ENCODE measurements at places on chromosomes 11 and 22. TPM values are rescaled to one million over a fixed set of nuclear protein-coding genes. Genes with fewer than 3 reads are reported as not detected.

The P2RY6 gene
- total RNA-seq: 0.20 TPM

The SLC5A12 gene
- 0.97 TPM for total RNA-seq

DNA sequence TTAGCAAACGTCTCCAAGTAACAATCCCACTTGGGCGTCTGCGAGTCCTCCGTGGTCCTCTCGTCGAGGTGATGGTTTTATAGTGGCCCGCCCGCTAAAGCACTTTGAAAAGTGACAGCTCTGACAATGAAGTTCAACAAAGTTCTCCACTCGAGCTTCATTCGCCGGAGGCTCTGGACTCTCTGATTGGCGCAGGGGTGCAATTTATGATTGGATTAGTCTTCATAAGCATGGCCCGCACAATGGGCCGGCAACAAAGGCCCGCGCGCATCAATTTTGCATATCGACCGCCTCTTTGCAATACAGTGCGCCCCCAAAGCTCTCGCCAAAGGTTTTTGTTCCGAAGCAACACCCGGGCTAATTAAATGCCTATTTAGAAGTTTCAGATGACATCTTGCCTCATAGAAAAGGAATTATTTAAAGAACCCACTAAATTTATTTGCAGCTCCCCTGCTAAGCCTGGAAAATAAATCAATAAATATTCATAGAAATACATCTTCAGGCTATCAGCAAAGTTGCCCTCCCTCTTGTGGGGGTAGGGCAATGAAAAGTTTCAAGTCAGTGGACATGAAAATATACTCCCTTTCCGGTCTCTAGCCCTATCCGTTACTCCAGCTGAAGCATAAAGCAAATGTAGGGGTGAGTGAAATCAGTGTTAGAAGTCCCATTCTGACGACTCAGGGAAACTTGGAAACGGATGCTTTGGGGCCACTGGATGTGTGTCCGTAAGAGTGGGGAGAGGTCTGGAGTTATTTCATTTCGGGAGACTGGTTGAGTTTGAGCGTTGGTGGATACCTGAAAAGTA lies at the start of gene DBX1:
DBX1 (minus strand) TSS at position 51 of the 805 bp plus-strand sequence. CDS start 151 bp downstream, outside the sequence.
- H3K4me1 ChIP-seq: peaks cover 43% of the 10 kb centered on the region
- DNase-seq: no peak
- H3K36me3 ChIP-seq: peaks cover 11% of the 10 kb centered on the region

The TPH1 gene
- 0.99 TPM for total RNA-seq

DNA sequence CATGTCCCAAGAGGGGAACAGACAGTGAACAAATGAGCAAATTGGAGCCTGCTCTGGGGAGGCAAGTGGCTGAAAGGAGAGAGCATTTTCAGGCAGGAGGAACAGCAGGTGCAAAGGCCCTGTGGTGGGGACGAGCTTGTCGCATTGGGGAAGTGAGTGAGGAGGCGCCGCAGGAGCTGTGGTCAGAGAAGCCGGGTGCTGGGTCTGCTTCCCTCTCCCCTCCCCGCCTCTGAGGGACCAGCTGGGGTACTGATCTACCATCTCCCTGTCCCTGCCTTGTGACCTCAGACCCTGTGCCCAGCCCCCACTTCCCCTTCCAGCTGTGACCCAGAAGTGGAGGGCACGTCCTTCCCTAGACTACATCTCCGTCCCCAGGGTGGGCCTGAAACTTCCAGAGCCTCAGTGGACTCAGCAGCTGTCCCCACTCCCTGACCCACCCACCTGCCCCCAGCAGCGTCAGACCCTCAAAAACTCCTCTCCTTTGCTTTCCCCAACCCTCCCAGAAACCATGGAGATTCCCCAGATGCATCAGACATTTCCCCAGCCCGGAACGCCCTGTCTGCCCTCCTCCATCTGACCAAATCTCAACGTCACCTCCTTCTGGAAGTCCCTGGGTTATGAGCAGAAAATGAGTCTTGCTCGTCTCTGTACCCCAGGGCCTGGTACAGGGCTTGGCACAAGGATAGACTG lies 19.7 kb upstream of the PDGFB start:
- H3K36me3 ChIP-seq: no peaks in the 10 kb centered on the region
- peaks cover 8% of the 10 kb centered on the region for H3K4me1 ChIP-seq
- H3K4me3 ChIP-seq: no peak overlapping the region
- H3K27me3 ChIP-seq: no peaks in the 10 kb centered on the region
- DNase-seq: no peak

GRCh38 chr11:31060880-31061279 lies 308.7 kb downstream of the DCDC1 start:
- DNase-seq: no peak
- peaks cover 7% of the 10 kb centered on the region for H3K4me1 ChIP-seq
- H3K36me3 ChIP-seq: no peaks in the 10 kb centered on the region
- no peak overlapping the region for H3K27ac ChIP-seq
- H3K27me3 ChIP-seq: peaks cover 8% of the 10 kb centered on the region
- no peak overlapping the region for H3K4me3 ChIP-seq

- DNase-seq: no peak
- no peaks in the 10 kb centered on the region for H3K36me3 ChIP-seq
- H3K27me3 ChIP-seq: peaks cover 4% of the 10 kb centered on the region
- no peaks in the 10 kb centered on the region for H3K4me1 ChIP-seq
- no peak overlapping the region for H3K27ac ChIP-seq
Measured at GRCh38 chr11:127395034-127395433, 394.5 kb upstream of the KIRREL3 start.

- H3K36me3 ChIP-seq: peaks cover 2% of the 10 kb centered on the region
- H3K27ac ChIP-seq: no peak overlapping the region
- DNase-seq: no peak
- H3K27me3 ChIP-seq: no peaks in the 10 kb centered on the region
- H3K4me3 ChIP-seq: no peak overlapping the region
Measured at GRCh38 chr11:87316491-87316890, 278.8 kb downstream of the TMEM135 start.

GRCh38 chr22:42269432-42270175 lies 849 bp downstream of the TCF20 start:
- peaks cover 12% of the 10 kb centered on the region for H3K4me1 ChIP-seq
- H3K27ac ChIP-seq: peak overlapping the region; percentile 27
- no peak for DNase-seq
- H3K36me3 ChIP-seq: no peaks in the 10 kb centered on the region
- H3K27me3 ChIP-seq: no peaks in the 10 kb centered on the region
- peak overlapping the region; percentile 77 for H3K4me3 ChIP-seq

- no peak within 1 kb of the TSS for H3K4me3 ChIP-seq
- peaks cover 26% of the 10 kb centered on the region for H3K27me3 ChIP-seq
- no peaks in the 10 kb centered on the region for H3K4me1 ChIP-seq
- DNase-seq: no peak
- H3K36me3 ChIP-seq: no peaks in the 10 kb centered on the region
Measured at GRCh38 chr11:60378354-60378753, at the start of gene MS4A7. MS4A7 (plus strand) TSS chr11:60378532; CDS start chr11:60383142, 4,610 bp downstream.

The PRG3 gene
- total RNA-seq: not detected

DNA sequence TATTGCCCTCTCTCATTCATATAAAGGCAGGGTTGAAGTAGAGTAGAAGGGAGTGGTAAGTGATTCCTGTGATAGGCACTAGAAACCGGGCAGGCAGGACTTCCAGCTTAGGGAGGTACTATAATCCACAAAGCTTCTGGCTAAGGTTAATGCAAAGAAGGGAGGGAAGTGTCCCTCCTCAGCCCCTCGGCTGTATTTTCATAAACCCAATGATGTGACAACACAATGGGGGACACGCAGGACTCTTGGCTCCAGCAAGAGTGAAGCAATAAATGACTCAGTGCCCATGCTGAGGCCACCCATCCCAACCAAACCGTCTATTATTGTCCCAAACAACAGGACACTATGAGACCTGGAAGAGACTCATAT lies 90.7 kb downstream of the ETS1 start:
- DNase-seq: no peak
- H3K4me1 ChIP-seq: peaks cover 95% of the 10 kb centered on the region
- peaks cover 8% of the 10 kb centered on the region for H3K36me3 ChIP-seq
- H3K27ac ChIP-seq: peak overlapping the region; percentile 99
- H3K4me3 ChIP-seq: peak overlapping the region; percentile 14
- no peaks in the 10 kb centered on the region for H3K27me3 ChIP-seq

DNA sequence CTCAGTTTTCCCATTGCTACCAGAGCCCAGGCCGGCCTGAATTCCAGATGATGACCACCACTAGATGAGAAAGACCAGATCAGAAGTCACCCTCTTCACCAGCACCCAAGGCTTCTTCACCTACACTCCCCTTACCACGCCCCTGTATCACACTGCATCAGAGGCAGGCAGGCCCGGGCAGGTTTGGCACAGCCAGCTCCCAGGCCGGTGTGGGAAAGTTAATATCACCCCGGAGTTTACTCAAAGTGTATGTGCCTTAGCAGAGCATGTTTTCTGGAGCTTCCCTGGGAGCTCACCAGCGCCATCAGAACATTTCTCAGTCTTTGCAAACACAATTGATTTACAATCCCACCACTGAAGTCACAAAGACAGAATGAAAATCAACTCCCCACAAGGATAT lies 47.5 kb upstream of the POU2AF1 start:
- no peak for DNase-seq
- no peaks in the 10 kb centered on the region for H3K36me3 ChIP-seq
- no peak overlapping the region for H3K27ac ChIP-seq
- H3K27me3 ChIP-seq: peaks cover 27% of the 10 kb centered on the region

- H3K4me1 ChIP-seq: peaks cover 2% of the 10 kb centered on the region
- no peak overlapping the region for H3K27ac ChIP-seq
- peaks cover 4% of the 10 kb centered on the region for H3K36me3 ChIP-seq
- no peaks in the 10 kb centered on the region for H3K27me3 ChIP-seq
- no peak overlapping the region for H3K4me3 ChIP-seq
Measured at GRCh38 chr11:10181811-10182210, 112.2 kb downstream of the SBF2 start.

DNA sequence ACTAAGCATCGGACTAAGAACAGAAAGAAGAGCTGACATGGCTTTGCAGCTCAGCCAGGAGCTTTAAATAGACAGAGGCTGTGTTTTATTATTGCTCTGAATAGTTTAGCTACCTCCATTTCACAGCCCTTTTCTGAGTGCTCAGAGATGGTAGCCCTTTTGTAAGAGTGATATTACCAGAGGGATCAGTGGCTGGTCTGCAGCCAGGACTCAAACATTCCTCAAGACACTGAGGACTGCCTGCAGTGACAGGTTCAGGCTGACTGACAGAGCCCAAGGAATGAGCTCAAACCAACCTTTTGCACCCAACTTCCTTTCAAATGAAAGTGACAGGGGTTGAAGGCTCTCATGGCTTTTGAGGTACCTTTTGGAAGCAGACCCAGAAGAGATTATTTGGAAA lies 189.0 kb downstream of the DDX10 start:
- H3K36me3 ChIP-seq: peaks cover 2% of the 10 kb centered on the region
- peaks cover 40% of the 10 kb centered on the region for H3K4me1 ChIP-seq
- no peak for DNase-seq
- H3K27me3 ChIP-seq: no peaks in the 10 kb centered on the region
- peak overlapping the region; percentile 80 for H3K27ac ChIP-seq

DNA sequence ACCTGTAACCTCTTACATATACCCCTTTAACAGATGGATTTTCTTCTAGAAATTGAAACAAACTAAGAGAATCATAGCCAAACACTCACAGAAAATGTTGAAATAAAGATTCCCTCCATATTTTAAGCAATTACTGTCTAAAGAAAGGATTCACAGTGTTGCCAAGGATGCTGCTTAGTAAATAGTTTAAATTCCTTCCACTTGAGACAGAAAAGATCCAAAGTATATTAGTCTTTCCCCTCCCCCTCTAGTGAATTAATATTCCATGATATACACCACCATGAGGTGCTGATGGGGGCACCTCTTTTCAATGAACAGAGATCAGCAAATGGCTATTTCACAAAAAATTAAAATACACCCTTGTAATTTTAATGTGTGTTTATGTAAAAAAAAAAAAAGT lies 186.8 kb downstream of the SOX6 start:
- peaks cover 33% of the 10 kb centered on the region for H3K4me1 ChIP-seq
- H3K36me3 ChIP-seq: no peaks in the 10 kb centered on the region
- no peaks in the 10 kb centered on the region for H3K27me3 ChIP-seq
- no peak overlapping the region for H3K4me3 ChIP-seq
- no peak for DNase-seq
- H3K27ac ChIP-seq: peak overlapping the region; percentile 4

- DNase-seq: no peak
- H3K36me3 ChIP-seq: peaks cover 5% of the 10 kb centered on the region
- no peaks in the 10 kb centered on the region for H3K27me3 ChIP-seq
- peaks cover 28% of the 10 kb centered on the region for H3K4me1 ChIP-seq
- H3K27ac ChIP-seq: no peak overlapping the region
Measured at GRCh38 chr22:26565181-26565580, 24.8 kb downstream of the TPST2 start.

DNA sequence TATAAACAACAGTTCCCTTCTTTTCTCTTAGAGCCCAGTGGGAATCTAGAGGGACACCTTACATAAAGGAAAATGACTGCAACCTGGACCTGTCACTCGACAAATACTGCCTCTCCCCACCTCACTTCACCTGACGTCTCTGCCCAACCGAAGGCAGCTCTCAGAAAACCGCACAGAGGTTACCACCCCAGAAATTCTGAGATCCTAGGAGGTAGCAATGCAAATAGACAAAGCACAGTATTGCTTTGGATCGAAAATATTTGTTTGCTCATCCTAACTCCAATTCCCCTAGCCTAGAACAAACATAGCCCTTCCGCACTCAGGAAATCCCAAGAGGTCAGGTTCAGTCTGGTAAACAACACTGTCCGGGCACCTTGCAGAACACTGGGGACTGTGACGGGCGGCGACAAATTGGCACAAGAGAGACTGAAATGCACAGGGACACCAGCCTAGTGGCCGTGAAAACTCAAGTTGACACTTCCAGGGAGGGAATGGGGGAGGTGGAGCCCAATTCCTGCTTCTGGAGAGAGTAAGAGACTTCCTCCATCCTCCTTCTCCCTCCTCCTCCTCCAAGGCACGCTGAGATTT lies 420 bp upstream of the TRIM44 start:
- H3K4me3 ChIP-seq: peak overlapping the region; percentile 98
- H3K36me3 ChIP-seq: peaks cover 17% of the 10 kb centered on the region

DNA sequence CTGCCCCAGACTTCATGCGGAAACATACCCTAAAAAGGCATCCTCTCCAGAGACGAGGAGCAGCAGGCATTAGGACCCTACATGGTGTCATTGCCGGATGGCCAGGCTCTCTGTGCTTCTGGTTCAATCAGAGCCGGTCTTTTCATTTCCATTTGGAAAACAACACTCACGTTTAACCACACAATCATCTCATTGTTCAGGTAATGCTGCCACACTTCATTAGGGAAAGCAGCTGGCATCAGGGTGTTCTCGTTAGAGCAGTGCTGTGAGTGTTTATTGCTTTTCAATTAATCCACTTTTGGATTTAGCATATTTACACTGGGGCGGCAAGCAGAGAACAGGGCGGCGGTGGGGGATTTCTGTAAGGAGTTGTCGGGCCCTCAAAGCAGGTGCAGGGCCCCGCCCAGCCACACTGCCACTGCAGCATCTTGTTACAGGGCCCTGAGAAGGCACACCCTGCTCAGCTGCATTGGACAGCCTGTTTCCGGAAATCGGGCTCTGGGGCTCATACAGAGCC lies 338.6 kb downstream of the SHANK2 start:
- no peaks in the 10 kb centered on the region for H3K36me3 ChIP-seq
- no peaks in the 10 kb centered on the region for H3K4me1 ChIP-seq
- H3K4me3 ChIP-seq: no peak overlapping the region
- no peak overlapping the region for H3K27ac ChIP-seq
- peaks cover 12% of the 10 kb centered on the region for H3K27me3 ChIP-seq
- no peak for DNase-seq

Measured in chondrocyte (in vitro differentiated cells).